ENCODE measurements at places on chromosomes 4 and X.

DNA sequence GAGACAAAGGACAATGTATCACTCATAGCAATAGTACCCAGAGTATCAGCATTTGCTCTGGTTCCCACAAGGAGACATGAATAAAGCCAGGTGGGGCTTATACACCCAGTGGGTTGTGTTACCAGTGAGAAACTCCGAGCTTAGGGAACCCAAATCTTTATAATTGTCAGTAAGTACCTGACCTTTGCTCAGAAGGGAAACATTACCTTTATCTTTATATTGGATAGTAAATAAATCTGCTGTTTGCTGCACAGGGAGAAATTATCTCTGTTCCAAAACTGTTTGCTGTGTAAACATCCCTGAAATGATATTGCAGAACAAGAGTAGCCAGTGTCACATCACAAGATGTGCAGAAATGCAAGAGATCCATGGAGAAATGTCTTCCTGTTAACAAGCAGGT lies 12.1 kb upstream of the SLAIN2 start:
- DNase-seq = peak; percentile 19

- DNase-seq = no peak
Observed at GRCh38 chrX:153863251-153863991, 22.6 kb downstream of the L1CAM start.

GRCh38 chr4:124803641-124804040 lies 91.1 kb upstream of the ANKRD50 start:
- peak; percentile 11 for DNase-seq

- peak; percentile 45 for DNase-seq
Observed at GRCh38 chr4:69760455-69760854, at the start of gene SULT1B1. Gene SULT1B1, minus strand, starts transcription at chr4:69760620. Its CDS starts 5,403 bp downstream, at chr4:69755217.

DNA sequence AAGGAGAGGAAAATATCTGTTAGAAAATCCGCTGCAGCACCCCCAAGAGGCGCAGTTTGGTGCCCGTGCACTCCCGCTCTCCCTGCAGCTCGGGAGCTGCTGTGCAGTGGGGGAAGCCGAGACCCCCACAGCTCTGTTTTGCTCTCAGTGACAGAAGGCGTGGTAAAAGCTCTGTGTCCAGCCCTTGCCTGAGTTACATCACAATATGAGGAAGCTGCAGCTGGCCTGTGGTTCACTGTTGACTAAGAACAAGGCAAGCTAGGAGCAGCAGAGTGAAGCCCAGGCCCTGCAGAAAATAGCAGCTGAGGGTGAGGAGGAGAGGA lies 88.5 kb upstream of the ADRA2C start:
- DNase-seq = no peak

DNA sequence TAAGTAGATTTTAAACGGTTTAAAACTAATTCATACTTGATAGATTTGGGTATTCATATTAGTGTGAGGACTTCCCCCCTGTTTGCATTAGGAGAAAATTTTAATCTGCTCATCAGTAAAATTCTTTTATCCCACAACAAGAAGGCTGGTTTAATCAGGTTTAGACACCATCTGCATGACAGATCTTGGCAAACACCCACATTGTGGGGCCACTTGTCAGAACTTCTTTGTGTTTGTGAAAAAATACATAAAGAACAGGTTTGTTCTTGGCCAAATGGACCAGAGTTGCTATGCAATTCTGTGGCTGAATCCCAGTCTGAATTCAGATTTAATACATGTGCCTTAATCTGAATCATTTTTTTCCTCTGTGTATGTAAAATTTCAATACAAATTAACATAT lies 121.1 kb downstream of the REPS2 start:
- DNase-seq = no peak

GRCh38 chr4:102683881-102684609 lies 76.7 kb downstream of the MANBA start:
- peak; percentile 63 for DNase-seq

GRCh38 chrX:133527415-133527814 lies 112.1 kb upstream of the GPC4 start:
- no peak for DNase-seq

DNA sequence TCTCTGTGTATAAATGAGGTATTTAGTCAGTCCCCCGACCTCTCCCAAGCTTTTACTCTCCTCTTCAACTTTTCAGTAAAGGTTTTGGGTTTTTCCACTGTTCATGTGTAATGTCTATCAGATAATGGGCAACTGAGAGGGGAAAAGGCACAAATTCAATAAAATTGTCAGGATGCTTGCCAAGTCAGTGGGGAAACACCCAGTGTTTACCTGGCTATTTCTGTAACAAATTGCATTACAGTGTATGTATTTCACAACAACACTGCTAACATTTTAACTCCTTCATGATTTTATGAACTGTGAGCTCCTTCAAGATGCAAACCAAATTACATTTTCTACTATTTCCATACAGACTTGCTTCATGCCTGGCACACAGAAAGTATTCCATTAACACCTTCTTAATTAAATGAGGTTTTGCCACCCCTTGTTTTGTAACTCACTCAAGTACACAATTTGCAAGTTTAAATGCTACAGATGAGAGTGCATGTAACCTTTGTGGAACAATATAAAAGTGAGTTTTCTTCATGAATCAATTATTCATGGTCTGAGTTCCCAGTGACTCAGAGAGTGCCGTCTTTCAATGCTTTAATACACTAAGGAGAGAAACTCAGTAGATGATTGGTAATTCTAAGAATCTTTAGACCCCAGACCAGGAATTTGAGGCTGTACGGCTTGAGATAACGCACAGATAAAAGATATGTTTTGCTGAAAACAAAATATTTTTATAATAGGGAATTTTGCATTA lies 149.8 kb upstream of the TLL1 start:
- no peak for DNase-seq

Measured in mesenchymal stem cell (in vitro differentiated cells and primary cell).